ENCODE measurements at places on chromosomes 6 and 20. TPM values are rescaled to one million over a fixed set of nuclear protein-coding genes. Genes with fewer than 3 reads are reported as not detected.

The SLC22A2 gene
- total RNA-seq, result not detected

The BPIFB2 gene
- not detected for total RNA-seq

The GRM1 gene
- total RNA-seq, result not detected

The SPTLC3 gene
- total RNA-seq, result 1.3 TPM

The TSBP1 gene
- total RNA-seq, result not detected

The IRAK1BP1 gene
- total RNA-seq, result 1.6 TPM

The SAMD5 gene
- not detected for total RNA-seq

The SNAP25 gene
- total RNA-seq, result 0.27 TPM

The GSTA3 gene
- total RNA-seq, result not detected

Data from activated CD4-positive, alpha-beta T cell treated with anti-CD3 and anti-CD28 coated beads for 36 hours (primary cell).